ENCODE measurements at places on chromosomes 16 and 17. TPM values are rescaled to one million over a fixed set of nuclear protein-coding genes. Genes with fewer than 3 reads are reported as not detected.

GRCh38 chr16:57889960-57890751 lies 80.8 kb downstream of the CNGB1 start:
- no peak for DNase-seq

The NDRG4 gene
- 4.6 TPM for total RNA-seq

- no peak for DNase-seq
Measured at GRCh38 chr17:53626286-53626685, 196.4 kb upstream of the KIF2B start.

The WDR81 gene
- total RNA-seq: 29.5 TPM

The TEN1 gene
- 23.6 TPM for total RNA-seq

The PTX4 gene
- 0.34 TPM for total RNA-seq

DNA sequence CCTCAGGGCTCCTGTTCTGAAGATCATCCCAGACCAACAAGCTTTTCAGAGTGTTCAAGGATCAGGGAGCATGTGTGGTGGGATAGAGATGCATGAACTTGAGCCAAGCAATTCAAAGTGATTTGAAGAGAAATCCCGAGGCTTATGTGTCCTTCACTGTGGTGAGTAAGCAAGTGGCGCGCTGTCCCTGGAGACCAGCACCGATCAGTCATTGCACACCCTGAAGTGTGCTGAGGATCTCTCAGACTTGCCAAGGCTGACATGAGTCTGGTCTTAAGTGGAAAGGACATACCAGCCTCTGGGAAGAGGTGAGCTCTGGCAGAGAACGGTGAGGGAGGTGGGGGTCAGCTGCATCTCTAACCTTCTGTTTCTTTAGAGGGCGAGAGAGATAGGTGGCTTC lies 43.8 kb upstream of the CDH13 start:
- DNase-seq: no peak

The ZNF830 gene
- 14.6 TPM for total RNA-seq

The CCL7 gene
- not detected for total RNA-seq

DNA sequence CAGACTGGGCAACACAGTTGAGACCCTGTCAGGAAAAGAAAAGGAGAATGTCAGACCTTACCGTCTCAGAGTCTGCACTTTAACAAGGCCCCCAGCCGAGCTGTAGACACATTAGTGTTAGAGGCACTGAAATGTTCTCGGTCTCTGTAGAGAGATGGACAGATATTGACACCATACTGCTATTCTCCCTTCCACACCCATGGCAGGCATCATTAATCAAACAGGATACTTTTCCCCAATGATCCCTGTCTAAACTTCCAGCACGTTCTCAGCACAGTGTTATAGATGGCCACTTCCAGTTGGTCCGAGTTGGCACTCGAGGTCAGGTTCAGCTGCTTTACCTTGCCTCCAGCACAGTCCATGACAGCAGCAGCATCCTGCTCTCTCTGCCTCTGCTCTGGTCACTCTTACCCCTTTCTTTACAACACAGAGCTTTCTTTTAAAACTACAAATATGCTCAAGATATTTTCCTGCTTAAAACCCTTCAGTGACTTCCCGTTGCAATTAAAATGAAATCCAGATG lies 251.6 kb downstream of the SNX29 start:
- DNase-seq: no peak

The TBX4 gene
- total RNA-seq: not detected

DNA sequence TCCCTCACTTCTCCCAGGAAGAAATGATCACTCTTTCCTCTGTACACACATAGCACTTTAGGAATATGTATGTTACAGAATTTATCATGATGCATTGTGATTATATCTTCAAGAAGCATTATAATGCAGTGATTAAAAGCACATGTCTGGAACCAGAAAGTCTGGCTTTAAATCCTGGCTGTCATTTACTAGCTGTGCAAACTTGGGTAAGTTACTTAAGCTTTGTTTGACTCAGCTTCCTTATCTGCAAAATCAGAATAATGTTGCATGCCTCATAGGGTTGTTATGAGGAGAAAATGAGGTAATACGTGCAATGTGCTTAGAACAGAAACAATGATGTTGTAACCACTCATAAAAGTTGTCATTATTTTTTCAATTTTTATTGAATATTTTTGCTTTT lies 156.3 kb upstream of the ZKSCAN2 start:
- DNase-seq: no peak

DNA sequence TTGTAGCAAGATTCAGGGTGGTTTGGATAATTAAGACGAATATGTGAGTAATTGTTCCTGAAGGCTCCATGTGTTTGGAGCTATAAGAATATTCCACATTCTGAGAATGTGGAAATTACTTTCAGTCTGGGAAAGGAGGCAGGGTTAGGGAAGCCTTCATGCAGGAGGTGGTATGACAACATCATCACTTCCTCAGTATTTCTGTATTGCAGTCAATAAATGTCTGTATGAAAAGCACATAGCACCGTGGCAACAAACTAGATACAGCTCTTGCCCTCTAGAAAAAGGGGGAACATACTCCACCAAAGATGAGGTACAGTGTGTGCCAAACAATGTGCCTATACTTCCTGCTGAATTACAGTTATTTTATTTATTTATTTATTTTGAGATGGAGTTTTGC lies 26.1 kb upstream of the DHRS7B start:
- DNase-seq: no peak

GRCh38 chr17:8253801-8254200 lies 4.7 kb downstream of the PFAS start:
- no peak for DNase-seq

GRCh38 chr16:30546115-30546514 lies 11.5 kb upstream of the ZNF747 start:
- no peak for DNase-seq

Data from ureter (tissue), 1 donor.